Neural progenitor cell (in vitro differentiated cells): ENCODE measurements at places on chromosomes 7 and 10. TPM values are rescaled to one million over a fixed set of nuclear protein-coding genes. Genes with fewer than 3 reads are reported as not detected.

GRCh38 chr7:127252778-127253280 is at the start of gene GRM8:
Gene GRM8, minus strand, starts transcription at chr7:127252941.
- peak; percentile 87 for DNase-seq
- H3K4me3 ChIP-seq, result peak within 1 kb of the TSS; percentile 79
- no peak within 1 kb of the TSS for H3K27ac ChIP-seq
- peaks cover 100% of the 10 kb centered on the region for H3K27me3 ChIP-seq

GRCh38 chr7:21352540-21353387 is 75.1 kb upstream of the SP4 start:
- no peak overlapping the region for H3K4me3 ChIP-seq
- H3K36me3 ChIP-seq, result no peaks in the 10 kb centered on the region
- H3K27me3 ChIP-seq, result no peaks in the 10 kb centered on the region
- DNase-seq, result no peak
- H3K27ac ChIP-seq, result no peak overlapping the region
- H3K4me1 ChIP-seq, result no peaks in the 10 kb centered on the region

DNA sequence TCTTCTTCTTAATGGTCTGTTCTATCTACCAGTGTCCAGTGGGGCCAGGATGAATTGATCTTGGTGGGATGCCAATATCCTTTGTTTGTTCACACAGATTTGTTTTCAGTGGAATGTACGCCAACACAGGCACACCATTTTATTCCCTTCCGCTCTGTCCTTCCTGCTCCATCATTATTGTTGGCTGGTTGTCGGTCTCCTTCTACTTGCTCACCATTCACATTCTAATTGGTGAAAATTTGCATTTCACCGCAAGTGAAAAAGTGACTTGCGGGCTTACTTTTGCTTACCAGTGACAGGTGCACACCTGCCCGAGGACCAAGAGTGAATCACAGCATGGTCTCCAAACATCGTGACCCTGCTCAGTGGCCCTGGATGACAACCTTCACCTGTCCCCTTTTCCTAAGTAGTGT is 148.3 kb downstream of the NOC3L start:
- no peaks in the 10 kb centered on the region for H3K36me3 ChIP-seq
- H3K27ac ChIP-seq, result no peak overlapping the region
- no peaks in the 10 kb centered on the region for H3K27me3 ChIP-seq
- H3K4me3 ChIP-seq, result no peak overlapping the region
- no peak for DNase-seq

PROSER2 gene
- total RNA-seq, result 2.0 and 2.3 TPM in 2 replicates

TECTB gene
- total RNA-seq, result not detected in 2 replicates

- H3K4me3 ChIP-seq, result no peak overlapping the region
- no peak for DNase-seq
- H3K27me3 ChIP-seq, result no peaks in the 10 kb centered on the region
- H3K4me1 ChIP-seq, result peaks cover 48% of the 10 kb centered on the region
- no peak overlapping the region for H3K27ac ChIP-seq
Measured at GRCh38 chr7:82598958-82599357, 155.4 kb upstream of the CACNA2D1 start.

PDSS1 gene
- 15.0 and 17.2 TPM in 2 replicates for total RNA-seq
